Mammary microvascular endothelial cell (primary cell): ENCODE measurements at places on chromosomes 4 and X. TPM values are rescaled to one million over a fixed set of nuclear protein-coding genes. Genes with fewer than 3 reads are reported as not detected.

The ARSD gene
- 15.4 and 17.5 TPM in 2 replicates for total RNA-seq

The ZFP92 gene
- 0.07 and 0.10 TPM in 2 replicates for total RNA-seq

The VCX gene
- total RNA-seq, result not detected in 2 replicates

The MYOZ2 gene
- 0.05 and 0.13 TPM in 2 replicates for total RNA-seq

The FRMD7 gene
- not detected in 2 replicates for total RNA-seq
